A549 treated with AZD2906 at 1 μM for 4 hours (cell line): ENCODE measurements at places on chromosomes 2 and 18. TPM values are rescaled to one million over a fixed set of nuclear protein-coding genes. Genes with fewer than 3 reads are reported as not detected.

Gene ERBB4
- 0.01 TPM in 1 of 5 replicates, not detected in the others for total RNA-seq

Gene PLEK
- total RNA-seq: not detected in 5 replicates

Gene DLGAP1
- 0.01 to 0.06 TPM in 2 of 5 replicates, not detected in the others for total RNA-seq

Gene AKAIN1
- total RNA-seq: not detected in 5 replicates
